ENCODE measurements at places on chromosomes 16 and 17.
A peak's percentile ranks its signal among the peaks of the same experiment; 100 is the strongest.

GRCh38 chr17:39787743-39788484, 50.2 kb downstream of the GRB7 start:
- DNase-seq: no peak

DNA sequence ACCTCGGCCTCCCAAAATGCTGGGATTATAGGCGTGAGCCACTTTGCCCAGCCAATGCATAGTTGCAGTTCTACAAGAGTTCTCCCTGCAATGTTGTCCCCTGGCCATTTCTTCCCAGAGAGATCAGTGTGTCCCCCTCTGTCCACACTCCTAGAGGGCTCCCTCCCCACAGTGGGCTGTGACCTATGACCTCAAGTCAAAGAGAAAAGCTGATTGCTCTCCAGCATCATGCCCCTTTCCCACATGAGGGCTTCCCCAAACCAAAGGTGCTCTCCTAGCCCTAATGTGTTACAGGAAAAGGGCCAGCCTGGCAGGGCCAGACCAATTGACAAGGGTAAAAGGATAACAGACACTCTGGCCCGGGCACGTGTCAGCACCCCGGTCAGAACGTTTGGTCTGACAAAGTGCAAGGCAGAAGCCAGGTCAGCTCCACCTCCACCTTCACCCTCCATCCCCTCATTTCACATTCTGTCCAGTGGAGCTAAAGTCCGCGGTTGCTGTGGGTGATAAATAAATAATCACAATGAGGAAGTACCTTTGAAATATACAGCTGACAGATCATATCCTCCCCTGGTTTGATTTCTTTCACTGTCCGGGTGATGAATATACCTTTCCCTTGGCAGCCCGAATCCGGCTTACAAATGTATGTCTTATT, 17.8 kb downstream of the TTLL6 start:
- no peak for DNase-seq

GRCh38 chr16:86042393-86042792, 143.4 kb downstream of the IRF8 start:
- no peak for DNase-seq

DNA sequence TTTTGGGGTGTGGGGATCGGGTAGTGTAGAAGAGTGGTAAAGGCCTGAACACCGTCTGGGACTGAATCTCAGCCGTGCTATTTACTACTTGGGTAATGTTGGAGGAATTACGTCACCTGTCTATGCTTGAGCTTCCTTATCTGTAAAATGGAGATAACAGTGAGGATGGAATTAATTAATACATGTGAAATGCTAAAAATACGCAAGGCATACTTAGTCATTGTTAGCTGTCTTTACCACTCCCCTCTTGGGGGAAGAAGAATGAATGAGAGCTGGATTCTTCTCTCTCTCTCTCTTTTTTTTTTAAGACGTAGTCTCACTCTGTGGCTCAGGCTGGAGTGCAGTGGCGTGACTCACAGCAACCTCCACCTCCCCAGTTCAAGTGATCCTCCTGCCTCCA, 41.1 kb upstream of the TANGO6 start:
- DNase-seq: no peak

- peak; percentile 74 for DNase-seq
These were observed 9.8 kb upstream of the CSNK1D start for GRCh38 chr17:82283208-82283749.

GRCh38 chr16:24396350-24397271, 140.5 kb downstream of the CACNG3 start:
- DNase-seq: no peak

DNA sequence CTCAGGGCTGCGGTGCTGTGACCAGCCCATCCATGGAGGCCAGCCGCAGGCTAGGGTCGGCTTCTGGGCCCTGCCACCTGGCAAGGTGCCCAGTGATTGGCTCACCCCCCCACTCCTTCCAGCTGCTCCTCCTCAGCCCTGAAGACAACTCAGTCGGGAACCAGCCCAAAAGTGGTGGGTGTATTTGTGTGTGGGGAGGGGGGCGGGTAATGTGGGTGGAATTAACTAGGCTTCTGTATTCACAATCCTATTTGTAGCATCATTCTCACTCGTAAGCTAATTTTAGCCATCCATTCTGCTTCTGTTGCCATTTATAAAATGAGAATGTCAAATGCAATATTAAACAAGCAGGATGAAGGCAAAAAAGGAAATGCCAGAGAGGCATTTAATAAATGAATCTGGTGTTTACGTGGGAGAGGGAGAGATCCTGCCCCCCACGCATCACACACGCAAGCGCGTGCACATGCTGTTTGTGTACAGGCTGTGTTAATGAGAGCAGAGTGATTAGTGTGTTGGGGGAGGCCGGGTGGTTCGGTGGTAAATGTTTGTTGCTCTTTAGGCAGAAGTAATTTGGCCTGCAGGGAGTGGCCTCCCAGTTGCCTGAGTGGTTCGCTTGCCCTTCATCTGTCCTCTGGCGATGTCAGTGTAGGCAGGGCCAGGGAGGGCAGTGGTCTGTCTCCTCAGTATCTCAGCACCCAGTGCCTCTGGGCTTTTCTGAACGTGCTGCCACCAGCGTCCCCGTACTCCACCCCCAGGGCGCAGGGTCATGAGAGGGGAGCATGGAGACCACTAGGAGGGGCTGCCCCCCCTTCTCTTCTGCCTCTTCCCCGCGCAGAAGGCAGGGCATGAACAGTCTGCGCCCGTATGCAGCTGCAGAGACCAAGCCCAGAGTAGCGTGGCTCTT, 140.1 kb downstream of the CCDC182 start:
- DNase-seq: peak; percentile 24

- DNase-seq: no peak
These were observed 562.8 kb upstream of the GOT2 start for GRCh38 chr16:59296888-59297287.

DNA sequence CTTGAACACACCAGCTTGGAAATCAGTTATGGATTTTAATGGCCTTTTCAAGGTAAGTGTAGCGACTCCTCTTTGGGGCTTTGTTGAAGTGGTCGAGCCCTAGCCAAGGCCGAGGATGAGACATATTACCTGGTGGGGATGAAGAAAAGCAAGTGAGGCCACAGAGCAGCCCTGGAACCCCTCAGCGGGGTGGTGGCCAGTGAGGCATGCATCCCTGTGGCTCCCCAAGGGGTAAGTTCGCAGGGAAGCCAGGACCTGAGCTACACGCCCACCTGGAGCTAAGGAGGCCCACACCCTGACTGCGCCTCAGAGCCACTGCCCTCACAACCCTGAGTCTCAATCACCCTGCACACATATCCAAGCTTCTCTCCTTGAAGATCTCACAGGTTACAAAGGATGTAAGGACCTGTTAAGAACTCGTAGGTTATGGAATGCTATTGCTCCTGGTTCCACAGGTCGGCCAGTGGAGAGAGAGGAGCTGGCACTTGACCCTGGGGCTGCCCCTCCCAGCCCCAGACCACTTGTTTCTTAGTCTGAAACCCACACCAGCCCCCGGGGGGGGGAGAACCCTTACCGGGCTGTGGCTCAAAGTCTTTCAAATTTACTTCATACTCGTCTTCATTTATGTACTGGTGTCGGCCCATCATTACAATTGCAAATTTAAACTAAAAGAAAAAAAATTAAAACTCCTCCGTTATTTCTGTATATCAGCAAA, 12.0 kb downstream of the LITAFD start:
- DNase-seq: no peak

DNA sequence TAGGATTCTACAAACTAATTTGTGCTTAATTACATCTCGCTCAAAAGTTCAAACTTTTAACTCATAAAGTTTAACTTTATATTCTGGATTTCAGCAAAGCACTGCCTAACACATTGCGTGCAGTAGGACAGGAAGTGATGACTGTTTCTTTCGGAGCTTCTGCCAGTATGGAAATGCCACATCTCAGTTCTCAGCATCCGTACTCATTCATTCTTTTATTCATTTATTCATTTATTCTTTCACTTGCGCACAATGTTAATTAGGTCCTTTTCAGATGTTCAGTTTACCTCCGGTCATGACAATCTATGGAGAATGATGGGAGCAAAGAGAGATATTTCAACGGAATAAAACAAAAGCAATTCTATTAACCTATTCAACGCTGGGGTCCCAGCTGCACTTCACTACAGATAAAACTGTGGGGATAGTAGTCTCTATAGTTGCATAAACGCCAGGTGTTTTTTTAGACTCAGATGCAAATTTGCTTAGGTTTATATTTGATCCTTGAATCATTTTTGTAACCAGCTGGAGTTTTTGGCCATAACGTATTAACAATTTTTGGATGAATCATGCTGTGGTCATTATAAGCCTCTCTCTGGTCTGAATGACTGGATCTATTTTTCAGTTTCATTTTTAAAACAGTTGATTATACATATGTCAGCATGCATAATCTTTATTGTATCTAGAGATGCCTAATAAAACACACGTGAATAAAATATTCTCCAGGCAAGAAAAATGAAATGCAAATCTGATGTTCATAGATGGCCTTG, 143.9 kb downstream of the KCNJ2 start:
- no peak for DNase-seq
